ENCODE measurements at places on chromosomes 2 and 18.
A peak's percentile ranks its signal among the peaks of the same experiment; 100 is the strongest.

- no peak for DNase-seq
Observed at GRCh38 chr2:129585760-129586159, 393.7 kb upstream of the RAB6C start.

DNA sequence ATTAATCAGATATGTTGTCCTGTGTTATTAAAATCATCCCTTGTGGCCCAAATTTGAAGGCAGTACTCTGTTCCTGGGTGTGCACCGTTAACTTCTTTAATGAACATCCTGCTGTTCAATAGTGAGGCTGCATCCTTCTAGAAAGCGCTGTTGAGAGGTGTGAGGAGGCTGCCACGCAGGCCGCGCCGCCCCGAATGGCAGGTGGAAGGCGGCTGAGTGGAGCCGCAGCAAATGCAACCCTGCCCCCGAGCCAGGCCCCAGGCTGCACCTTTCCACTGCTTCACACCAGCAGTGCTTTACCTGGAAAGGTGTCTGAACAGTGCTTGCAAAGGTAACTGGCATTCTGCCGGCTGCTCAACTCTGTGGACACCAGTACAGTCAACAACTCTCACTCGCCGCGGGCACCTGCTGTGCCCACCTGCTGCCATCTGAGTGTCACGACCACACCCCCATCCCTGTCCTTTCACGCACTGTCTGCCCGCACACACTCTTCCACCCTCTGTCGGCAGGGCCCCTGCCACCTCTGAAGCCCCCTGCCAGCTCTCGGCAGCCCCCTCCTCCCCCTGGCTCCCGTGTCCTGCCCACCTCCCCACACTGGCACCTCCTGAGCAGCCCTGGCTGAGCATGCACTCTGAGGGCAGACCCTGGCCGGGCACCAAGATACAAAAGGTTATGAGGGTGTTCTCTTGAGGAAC, 70.9 kb downstream of the ODC1 start:
- peak; percentile 53 for DNase-seq

DNA sequence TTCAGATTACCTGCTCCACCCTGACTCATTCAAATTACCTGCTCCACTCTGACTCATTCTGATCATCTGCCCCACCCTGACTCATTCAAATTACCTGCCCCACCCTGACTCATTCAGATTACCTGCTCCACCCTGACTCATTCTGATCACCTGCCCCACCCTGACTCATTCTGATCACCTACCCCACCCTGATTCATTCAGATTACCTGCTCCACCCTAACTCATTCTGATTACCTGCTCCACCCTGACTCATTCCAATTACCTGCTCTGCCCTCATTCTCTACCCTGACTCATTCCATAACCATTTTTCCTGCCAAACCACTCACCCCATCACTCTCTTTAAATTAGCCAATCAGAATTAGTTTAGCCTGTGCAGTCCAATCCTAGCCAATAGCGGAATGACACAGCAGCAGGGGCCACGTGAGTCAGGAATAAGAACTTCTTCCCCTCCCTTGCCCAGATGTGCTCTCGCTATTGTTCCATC, 26.2 kb downstream of the CFAP53 start:
- no peak for DNase-seq

- no peak for DNase-seq
Observed at GRCh38 chr2:74695663-74696062, 41.6 kb downstream of the SEMA4F start.

DNA sequence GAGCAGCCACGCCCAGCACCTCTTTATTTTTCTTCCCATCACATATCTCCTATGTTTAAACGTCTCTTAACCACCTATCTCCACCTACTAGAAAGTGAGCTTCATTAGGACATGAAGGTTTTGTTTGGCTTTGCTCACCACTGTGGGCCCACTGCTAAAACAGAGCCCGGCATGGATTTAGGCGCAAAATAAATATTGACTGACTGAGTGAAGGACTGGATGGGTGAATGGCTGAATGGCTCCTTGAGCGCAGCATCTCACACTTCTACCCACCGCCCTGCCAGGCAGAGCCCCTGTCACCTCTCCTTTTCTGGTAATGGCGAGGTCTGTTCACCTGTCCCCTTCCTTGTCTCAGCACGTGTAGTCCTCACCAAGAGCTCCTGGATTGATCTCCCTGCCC, 10.1 kb downstream of the CAPG start:
- no peak for DNase-seq

DNA sequence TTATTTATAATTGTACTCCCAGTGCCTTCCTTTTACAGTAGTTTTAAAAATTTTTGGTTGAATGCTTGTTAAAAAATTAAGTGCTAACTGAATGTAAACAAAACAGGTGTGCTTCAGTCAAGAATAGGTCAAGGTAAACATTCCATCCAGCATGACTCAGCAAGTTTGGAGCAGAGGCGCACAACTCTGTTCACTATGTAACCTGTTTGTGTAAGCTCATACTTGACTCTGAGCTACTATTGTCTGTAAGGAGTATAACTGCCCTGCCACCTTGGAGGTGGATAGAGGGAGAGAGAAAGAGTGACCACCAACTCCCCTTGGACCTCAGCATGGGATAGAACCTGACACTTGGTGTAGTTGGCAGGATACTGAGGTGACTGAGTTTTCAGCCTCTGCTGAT, 207.4 kb upstream of the SYT4 start:
- DNase-seq, result no peak

GRCh38 chr2:210004881-210005280, 2.4 kb downstream of the RPE start:
- DNase-seq, result no peak

- no peak for DNase-seq
Observed at GRCh38 chr2:145622285-145622684, 1102.4 kb upstream of the ZEB2 start.

- DNase-seq, result no peak
Observed at GRCh38 chr2:207935121-207935990, 90.0 kb downstream of the PLEKHM3 start.

DNA sequence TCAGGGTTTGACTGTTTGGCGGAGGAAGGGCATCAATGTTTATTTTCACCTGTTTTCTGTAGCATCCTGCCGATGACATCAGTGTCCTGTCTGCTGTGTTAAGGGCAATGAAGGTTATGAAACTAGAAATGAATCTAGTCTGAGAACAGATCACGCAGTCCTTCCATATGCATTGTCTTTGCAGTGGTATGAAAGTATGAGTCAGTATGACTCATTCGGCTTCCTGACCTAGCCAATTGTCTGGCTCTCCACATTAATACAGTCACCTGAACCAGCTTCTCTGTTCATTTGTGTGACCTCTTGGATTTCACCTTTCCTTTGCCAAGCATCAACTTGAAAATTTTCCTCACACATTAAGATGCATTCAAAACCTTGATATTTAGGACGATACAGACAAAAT, 353.8 kb downstream of the RND3 start:
- DNase-seq, result no peak

DNA sequence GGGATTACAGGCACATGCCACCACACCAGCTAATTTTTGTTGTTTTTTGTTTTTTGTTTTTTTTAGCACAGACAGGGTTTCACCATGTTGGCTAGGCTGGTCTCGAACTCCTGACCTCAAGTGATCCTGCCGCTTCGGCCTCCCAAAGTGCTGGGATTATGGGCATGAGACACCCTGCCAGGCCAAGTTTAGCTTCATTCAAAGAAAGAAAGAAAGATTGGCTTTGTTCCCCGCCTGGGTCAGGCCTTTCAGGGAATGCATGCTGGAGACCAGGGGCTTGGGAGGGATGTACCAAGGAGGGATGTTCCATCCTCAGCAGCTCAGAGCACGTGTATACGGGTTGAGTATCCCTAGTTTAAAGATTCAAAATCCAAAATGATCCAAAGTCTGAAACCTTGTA, 283.0 kb downstream of the ALPK2 start:
- no peak for DNase-seq

DNA sequence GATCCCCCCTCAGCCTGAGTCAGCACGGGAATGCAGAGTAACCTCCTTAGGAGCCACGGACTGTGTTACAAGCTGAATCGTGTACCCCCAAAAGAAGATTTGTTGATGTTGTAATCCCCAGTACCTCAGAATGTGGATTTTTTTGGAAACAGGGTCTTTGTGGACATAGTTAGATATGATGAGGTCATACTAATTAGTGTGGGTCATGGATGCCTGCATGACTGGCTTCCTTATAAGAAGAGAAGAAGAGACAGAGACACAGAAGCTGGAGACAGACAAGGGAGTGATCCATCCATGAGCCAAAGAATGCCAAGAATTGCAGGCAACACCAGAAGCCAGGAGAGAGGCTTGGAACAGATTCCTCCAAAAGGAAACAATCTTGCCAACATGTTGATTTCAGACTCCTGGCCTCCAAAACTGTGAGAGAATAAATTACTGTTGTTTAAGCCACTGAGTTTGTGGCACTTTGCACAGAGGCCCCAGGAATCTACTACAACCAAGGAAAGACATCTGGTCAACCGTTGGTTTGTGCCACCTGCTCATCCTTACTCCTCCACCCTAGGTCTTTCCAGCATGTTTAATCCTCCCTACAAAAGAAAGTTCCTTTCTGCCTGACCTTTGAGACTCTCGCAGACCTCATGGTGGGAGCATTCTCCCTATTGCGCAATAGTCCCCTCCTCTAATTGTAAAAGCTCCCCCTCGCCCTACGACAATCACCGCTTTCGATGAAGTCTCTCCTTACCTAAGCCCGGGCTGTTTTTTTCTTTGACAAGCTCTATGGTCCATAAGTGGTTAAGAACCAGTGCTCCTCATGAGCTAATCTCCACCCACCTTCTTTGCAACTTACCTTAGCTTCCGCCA, 91.6 kb downstream of the DNER start:
- DNase-seq, result no peak

DNA sequence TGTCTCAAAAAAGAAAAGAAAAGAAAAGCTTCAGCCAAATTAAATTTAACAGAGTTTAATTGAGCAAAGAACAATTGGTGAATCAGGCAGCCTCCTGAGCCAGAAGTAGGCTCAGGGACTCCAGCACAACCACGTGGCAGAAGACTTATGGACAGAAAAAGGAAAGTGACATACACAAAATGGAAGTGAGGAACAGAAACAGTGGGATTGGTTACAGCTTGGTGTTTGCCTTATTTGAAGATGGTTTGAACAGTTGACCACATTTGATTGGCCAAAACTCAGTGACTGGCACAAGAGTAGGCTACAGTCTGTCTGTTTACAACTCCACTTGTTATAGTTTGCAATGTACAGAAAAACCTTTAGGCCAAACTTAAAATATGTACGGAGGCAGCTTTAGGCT, 83.1 kb downstream of the SOCS6 start:
- no peak for DNase-seq

GRCh38 chr2:202278944-202279343, 13.4 kb downstream of the NOP58 start:
- DNase-seq, result no peak

DNA sequence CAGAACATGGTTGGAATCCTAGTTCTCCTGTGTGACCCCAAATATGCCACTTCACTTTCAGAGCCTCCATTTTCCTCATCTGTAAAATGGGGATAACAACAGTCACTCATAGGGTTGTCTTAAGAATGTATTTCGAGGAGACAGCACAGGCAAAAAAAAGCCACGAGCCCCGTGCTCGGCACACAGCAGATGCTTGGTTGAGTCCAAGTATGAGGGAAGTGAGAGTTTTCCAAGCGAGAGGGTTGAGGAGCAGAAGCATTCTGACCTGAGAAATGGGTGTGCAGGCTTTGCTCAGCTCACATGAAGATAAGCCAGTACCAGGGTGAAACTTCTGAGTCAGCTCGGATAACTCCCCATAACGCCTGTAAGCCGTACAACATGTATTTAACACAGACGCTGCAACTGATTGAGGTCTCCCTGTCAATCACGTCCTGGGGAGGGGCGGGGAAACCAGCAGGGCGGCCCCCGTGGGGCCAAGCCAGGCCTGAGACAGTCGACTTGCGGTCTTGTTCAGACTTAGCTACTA, 23.0 kb upstream of the ODC1 start:
- DNase-seq, result no peak

DNA sequence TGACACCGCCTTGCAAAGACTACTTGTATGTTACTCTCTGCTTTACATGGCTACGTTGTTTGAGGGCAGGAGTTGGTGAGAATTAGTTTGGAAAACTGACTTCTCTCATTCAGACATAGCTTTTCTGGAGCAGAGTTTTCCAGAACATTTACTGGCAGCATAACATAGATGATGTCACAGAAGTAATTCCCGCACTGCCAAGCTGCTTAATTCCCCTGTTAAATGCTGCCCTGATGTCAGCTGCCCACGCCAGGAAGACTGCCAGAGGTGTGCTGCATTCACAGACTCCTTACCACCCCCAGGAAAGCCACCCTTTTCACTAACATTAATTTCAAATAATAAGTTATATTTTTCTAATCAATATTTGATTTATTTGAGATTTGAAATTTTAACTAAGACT, 24.7 kb upstream of the PTPN2 start:
- DNase-seq, result no peak

GRCh38 chr2:111199840-111200239, 79.1 kb downstream of the BCL2L11 start:
- DNase-seq, result no peak

- no peak for DNase-seq
Observed at GRCh38 chr2:30108851-30109250, 38.0 kb upstream of the YPEL5 start.

DNA sequence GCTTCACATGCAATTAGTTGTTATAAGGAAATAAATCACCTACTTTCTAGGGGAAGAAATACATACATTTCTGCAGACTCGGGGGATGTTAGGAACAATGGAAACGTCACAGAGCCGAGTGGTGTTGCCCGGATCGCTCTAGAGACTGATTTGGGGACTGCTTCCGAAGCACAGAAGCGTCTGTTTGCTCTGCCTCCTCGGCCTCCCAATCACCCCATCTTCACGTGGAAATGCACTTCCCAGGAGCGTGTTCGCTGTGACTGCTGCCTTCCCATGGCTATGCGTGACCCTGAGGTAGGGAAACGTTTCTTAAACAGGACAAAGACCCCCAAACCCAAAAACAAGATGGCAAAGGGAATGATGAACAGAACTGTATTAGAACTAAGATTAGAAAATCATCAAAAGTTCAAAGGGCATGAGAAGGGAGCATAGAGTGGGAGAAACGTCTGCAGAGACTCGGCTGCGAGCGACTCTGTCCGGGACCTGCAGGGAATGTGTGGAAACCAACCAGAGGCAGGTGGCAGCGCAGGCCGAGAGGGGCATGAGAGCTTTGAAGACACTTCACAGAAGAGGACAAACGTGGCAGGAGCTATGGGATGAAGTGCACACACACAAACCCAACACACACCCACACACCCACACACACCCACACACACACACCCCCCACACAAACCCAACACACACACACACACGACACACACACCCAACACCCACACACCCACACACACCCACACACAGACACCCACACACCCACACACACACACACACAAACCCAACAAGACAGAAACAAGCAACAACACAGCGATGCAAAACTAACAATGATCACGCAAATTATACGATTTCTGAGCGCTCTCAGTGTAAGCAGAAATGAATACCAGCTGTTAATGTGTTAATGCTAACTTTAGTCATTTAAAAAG, 41.3 kb downstream of the RTP5 start:
- no peak for DNase-seq

Measured in COR-L47 (cell line).